ENCODE measurements at places on chromosomes 11 and 22.

DNA sequence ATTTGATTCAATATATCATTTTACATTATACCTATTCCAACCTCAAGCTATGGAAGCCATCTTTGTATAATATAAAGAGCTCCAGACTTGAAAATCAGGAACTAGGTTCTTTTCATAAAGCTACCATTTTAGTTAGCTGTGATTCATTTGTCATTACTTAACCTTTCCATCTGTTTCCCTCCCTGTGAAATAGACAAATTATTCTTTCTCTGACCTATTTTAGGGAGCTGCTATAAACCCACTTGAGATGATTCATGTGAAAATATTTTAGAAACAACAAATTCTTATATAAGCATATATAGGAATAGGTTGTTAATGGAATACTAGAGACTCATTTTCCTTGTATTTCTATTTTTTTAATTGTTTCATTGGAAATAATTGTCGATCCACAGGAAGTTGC, 1012.1 kb downstream of the OPCML start:
- no peak for DNase-seq

GRCh38 chr11:58688789-58689503, 42.8 kb downstream of the GLYAT start:
- no peak for DNase-seq

- peak; percentile 27 for DNase-seq
These were observed 14.7 kb upstream of the SULT4A1 start for GRCh38 chr22:43876866-43877509.

DNA sequence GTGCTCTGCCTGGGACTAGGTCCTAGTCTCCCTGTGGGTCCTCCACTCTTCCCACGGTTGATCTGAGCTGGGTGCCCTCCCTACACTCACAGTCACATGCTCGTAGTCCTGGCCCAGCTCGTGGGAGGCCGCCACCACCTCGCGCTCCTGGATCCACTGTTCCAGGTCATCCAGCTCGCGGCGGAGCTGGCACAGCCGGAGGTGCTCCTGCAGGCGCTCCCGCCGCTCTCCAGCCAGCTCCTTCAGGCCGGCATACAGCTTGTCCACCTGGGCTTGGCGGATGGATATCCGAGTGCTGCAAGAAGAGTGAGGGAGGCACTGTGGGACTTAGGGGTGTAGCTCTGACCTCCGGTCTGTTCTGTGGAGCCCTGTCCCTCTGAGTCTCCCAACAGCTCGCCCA, 14.8 kb upstream of the RBM4B start:
- no peak for DNase-seq

- no peak for DNase-seq
These were observed 14.3 kb downstream of the PI4KA start for GRCh38 chr22:20844055-20845037.

Data from ELF-1 (cell line).